Epithelial cell of prostate (primary cell): ENCODE measurements at places on chromosomes 3 and 15.

GRCh38 chr3:171266740-171267073, 193.5 kb downstream of the TNIK start:
- DNase-seq: no peak

DNA sequence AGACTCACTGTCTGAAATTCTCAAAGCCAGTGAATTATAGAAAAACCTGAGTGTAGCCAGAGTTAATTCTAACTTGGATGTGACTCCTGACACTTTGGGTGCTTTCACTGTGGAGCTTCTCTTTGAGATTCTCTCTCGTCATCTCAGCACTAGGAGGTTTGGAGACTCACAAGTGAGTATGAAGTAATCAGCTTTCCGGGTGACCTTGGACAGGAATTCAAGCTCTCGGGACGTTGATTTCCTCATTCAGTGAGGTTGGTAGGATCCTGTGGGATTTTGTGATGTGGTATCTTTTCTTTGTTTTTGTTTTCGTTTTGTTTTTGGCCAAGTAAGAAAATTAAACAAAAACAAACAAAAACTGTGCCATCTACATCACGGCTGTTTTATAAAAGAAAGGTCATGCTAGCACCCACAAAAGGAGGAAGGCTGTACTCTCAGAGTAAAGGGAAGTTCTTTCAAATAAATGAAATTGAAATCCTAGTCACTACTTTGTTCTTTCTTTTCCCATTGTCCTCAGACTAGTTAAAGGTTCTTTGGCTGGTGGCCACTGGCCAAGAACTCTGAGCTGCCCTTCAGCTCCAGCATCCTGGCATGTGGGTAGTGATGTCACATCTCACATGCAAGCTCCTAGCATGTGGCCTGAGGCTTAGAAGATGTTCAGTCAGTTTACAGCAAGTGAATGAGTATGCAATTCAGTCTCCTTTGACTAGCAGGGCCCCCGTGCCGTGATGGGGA, 263.3 kb upstream of the TPM1 start:
- no peak for DNase-seq

DNA sequence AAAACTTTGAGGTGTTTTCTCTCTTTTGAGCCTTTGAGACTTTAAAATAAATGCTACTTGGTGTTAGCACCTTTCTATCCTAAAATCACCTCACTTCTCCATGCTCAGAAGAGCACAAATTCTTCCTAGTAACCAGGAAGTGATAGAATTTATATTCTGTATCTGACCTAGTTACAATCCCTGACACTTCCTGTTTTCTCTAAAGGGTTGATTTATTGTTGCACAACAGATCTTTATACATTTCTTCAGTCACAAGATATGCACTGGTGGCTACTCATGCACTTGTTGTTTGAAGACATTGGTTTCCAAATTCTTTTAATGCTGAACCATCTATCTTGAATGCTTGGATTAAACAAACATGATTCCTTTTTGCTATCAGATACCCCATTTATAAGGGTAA, 47.2 kb upstream of the CNTN3 start:
- DNase-seq: no peak

GRCh38 chr15:67087507-67088172, 22.2 kb downstream of the SMAD3 start:
- DNase-seq: no peak

GRCh38 chr15:65991721-65992483, 122.6 kb downstream of the RAB11A start:
- DNase-seq: no peak

- no peak for DNase-seq
Observed at GRCh38 chr3:29153811-29154210, 127.1 kb upstream of the RBMS3 start.

DNA sequence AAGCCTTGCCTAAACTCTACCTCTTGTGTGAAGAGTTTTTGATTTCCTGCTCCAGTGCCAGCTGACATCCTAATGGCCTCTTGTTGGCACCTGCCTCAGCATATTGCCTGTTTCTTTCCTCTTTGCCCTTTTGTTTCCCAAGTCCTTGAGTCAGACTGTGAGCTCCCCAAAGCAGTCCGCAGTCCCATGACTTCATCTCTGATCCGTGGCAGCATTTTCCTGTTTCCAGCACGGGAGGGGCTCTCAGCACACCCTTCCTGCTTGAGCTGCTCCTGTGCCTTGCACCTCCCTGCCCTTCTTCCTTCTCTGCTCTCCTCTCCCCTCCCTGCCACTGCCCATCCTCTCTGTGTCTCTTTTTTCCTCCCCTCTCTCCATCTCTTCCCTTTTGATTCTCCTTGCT, 179.6 kb downstream of the EPHB1 start:
- DNase-seq: no peak

DNA sequence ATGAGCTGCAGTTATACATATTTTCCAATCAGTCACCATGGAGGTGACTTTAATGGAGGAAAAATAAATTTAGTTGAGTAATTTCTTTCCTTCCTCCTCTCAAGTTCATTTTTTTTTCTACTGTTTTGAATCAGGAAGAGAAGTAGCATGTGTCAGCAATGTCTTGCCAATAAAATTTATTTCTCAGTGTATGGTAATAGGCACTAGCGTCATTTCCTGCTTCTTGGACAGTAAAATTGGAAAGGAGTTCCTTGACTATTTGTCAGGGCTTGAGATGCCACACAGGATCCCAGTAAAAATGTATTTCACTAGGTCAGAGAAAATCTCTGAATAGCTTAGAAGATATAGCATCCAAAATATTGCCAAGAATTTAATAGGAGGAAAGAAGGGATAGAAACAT, 605.9 kb downstream of the ROBO1 start:
- DNase-seq: no peak

DNA sequence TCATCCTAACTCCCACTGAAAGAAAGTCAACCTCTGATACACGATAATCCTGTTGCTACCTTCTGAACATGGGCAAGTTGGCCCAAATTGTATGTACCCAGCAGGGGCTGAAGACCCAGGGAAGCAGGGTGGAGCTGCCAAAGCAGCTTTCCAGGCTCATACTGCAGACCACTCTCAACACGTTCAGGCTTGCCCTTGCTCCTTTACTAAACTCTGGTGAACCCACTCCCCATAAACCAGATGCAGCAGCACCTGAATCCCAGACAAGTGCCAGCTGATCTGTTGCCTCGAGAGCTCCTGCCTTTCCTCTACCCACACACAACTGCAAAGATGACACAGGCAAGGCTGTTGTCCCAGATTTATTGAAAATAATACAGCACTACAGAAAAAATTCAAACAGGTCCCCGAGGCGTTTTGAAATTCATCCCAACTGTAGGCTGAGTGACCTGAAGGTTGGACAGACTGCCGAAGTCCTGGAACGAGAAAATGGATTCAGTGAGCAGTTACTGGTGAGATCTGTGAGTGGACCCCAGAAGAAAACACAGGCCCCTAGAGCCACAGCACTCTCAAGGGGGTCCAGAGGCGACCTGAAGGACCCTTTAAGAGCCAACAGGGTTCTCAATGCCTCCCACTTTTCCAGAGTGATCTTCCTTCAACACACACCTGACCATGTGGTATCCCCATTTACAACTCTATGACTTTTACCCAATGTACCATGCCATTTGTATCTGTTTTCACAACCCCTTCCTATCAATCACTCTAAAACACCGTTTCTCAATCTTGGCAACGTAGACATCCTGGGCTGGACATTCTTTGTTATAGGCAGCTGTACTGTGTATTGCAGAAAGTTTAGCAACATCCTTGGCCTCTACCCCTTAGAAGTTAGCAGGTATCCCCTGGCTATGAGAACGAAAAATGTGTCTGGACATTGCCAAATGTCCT, 3.6 kb downstream of the RPS17 start:
- DNase-seq: no peak

GRCh38 chr3:141575879-141576743, 89.3 kb downstream of the RASA2 start:
- DNase-seq: no peak

- DNase-seq: no peak
Observed at GRCh38 chr3:182794455-182795388, 1.4 kb downstream of the ATP11B start.

- DNase-seq: no peak
Observed at GRCh38 chr15:60656481-60656880, 177.5 kb upstream of the ICE2 start.

DNA sequence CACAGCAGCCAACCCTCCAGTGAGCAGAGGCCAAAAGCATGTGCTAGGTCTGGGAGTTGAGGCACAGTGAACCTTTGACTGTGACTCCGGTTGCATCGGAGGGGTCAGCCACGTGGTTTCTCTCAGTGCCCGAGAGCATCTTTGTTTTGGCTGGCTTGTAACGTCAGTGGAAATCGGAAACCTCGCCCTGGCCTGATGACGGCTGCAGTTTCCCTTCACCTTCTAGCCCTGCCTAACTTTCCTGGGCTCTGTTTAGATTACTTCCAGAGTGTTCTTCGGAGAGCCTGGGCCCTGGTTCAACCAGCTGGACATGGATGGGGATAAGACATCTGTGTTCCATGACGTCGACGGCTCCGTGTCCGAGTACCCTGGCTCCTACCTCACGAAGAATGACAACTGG, 56.6 kb downstream of the MESD start:
- no peak for DNase-seq

DNA sequence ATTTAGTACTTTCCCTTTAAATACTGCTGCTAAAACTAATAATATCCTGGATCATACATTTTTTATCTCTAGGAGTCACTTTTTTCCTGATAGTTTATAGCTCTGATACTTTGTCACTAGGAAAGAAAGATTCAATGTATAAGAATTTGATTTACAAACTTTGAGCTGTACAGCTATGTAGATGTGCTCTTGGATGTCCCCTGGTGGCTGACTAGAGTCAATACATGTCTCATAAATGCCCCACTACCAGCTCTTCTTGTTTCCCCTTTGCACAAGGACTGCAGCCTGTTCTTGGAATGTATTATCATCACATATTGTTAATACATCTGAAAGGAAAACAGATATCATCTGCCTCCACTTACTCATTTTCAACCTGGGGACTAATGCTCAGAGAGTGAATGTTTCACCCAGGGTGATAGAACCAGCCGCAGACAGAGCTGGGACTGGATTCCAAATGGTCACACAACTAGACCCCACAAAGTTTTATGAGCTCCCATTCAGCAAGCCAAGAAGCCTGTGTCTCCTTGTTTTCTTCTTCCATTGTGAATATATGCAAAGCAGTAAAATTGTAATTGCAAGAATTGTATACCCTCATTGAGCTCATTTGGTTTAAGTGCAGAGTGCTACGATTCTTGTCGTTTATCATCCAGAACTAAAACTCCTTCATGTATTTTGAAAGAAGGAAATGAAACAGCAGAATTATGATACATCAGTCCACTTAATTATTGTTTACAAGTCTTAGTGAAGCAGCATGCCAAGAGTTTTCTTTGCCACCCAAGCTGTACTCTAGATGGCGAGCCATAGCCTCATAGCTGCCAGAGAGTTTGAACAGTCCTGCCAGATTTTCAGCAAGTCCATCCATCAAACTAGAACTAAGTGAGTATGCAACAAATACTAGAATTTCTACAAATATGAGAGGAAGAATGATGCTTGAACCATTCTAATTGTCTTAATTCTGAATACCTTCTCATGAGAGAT, 261.6 kb upstream of the LMCD1 start:
- DNase-seq: no peak

DNA sequence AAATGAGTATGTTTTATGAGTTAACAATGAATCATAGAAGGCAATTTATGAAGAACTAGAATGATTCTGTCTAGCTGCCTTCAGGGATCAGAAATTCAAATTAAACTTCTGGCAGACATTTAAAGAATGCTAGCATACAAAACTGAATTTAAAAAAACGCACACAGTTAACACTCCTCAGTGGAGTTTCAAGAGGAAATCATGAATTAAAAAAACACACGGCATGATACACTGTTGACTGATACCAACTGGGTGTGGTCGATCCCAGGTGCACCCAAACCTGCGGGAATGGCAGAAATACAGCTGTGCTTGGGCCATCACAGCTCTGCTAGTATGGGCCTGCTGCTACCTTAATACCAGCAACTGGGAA, 526.0 kb downstream of the FOXP1 start:
- peak; percentile 68 for DNase-seq

- no peak for DNase-seq
Observed at GRCh38 chr3:134317106-134317947, 56.9 kb downstream of the AMOTL2 start.

GRCh38 chr3:139491966-139492365, 15.7 kb upstream of the RBP2 start:
- DNase-seq: no peak

DNA sequence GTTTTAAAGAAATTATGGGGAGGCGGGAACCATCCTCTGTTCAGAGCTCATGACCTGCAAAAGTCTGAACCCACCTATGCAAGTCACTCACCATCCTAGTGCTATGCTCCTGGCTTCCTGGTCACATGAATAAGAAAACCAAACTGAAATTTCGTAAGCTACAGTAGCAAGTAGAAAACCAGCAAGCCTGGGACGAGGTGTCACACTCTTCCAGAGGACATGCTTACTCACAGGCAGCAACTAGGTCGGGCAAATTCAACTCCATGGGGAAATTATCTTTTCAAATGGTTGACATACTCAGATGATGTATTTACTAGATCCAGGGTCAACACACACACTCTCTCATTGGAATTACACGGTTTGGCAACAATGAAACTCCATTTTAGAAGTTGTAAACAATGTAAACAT, 31.3 kb downstream of the LDHAL6B start:
- DNase-seq: no peak

DNA sequence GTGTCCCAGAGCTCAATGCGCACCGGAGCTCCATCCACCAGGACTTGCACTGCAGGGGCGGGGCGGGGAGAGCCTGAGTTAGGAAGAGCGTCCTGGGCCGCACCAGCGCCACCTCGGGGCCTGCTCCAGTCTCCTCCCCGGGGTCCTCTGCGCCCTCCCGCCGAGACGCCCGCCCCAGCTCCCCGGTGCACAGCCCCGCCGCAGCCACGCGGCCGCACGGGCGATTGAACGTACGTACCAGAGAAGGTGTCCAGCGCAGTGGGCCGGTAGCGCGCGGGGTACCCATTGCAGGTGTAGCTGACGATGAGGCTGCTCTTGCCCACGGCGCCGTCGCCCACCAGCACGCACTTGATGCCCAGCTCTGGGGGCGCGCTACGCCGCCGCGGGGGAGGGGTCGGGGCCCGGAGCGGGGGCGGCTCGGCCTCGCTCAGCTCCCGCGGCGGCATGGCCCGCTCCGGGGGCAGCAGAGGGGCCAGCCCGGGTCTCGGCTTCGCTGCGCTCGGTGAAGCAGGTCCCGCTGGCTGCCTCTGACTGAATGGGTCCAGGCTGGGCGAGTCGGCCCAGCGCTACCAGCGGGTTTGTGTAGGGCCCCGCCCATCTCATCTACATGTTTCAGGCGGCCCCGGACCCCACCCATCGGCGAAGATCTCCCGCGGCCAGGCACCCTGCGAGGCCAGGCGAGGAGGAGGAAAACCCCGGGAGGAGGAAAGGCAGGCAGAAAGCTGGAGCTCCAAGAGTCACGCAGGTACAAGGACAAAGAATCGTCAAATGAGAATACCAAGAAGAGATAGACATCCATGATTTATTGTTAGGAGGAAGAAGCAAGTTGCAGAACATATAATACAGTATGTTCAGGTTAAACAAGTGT, at the start of gene RHOV:
TSS of gene RHOV (minus strand) at position 541 of the 868 bp plus-strand sequence. CDS start at position 446, 95 bp downstream.
- no peak for DNase-seq

- peak; percentile 95 for DNase-seq
Observed at GRCh38 chr15:80777137-80777536, 2.0 kb upstream of the CEMIP start.
